NCI-H2029 treated with DMSO at 0.1 percent for 48 hours (cell line): ENCODE measurements at places on chromosomes 11 and 22.

GRCh38 chr11:109193880-109194279 is 228.1 kb upstream of the C11orf87 start:
- DNase-seq, result no peak

GRCh38 chr22:38925571-38926041 is 31.8 kb upstream of the APOBEC3A start:
- DNase-seq, result no peak

DNA sequence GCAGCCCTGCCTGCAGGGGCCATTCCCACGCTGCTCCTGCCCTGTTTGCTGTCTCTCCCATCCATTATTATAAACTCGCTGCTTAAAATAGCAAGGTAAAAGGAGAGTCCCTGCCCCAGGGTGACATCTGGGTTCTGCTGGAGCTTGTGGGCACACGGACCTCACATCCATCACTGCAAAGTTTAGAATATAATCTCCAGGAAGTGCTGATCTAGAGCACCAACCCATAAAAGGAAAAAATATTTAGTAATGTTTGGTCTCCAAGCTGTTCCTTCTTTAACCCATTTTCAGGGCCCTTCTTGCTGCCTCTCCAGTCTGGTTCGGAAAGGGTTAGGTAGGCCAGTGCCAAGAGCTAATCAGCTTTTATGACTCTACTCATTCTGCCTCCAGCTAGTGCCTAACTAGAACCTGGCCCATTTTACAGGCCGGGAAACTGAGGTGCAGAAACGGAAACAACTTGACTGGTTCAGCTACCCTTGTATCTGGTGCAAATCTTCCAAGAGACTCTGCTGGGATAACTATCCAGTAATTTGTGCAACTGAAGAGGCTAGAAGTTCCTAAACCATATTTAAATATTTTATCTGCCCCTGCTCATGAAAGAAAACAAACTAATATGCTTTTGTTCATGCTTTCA is 37.5 kb downstream of the IRAG1 start:
- no peak for DNase-seq

DNA sequence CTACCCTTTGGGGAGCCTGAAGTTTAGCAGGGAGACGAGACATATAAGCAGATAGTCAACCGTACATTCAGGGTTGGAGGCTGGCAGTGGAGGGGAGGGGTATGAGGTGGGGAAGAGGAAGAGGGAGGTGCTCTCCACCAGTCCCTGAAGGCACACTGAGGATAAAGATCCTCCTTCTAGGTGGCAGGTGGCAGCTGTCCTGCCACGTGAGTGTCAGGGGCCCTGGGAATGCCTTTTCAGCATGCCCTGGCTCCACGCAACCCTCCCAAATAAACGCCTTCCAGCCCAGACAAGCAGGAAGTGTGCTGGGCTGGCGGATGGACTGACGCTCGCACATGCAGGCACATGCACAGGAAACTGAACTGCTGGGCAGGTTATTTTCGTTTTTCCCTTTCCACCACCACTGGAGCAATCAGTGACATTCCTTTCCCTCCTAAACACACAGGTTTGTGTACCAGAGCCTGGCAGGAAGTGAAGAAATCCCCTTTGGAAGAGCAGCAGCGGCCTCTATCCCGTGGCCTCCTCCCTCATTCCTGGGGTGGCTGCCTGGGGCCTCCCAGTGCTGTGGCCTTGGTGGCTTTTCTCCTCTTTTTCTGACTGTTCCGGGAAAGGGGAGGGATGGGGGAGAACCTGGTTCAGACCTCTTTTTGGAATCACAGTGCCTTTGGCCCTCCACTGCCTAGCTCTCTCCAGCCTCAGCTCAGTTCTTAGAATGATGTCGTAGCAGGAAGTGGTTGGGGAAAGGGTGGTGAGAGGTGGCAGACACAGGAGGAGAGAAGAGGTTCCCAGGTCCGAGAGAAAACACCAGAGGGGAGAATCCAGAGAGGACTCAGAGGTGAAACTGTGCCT is 157.0 kb upstream of the TIMP3 start:
- peak; percentile 49 for DNase-seq

DNA sequence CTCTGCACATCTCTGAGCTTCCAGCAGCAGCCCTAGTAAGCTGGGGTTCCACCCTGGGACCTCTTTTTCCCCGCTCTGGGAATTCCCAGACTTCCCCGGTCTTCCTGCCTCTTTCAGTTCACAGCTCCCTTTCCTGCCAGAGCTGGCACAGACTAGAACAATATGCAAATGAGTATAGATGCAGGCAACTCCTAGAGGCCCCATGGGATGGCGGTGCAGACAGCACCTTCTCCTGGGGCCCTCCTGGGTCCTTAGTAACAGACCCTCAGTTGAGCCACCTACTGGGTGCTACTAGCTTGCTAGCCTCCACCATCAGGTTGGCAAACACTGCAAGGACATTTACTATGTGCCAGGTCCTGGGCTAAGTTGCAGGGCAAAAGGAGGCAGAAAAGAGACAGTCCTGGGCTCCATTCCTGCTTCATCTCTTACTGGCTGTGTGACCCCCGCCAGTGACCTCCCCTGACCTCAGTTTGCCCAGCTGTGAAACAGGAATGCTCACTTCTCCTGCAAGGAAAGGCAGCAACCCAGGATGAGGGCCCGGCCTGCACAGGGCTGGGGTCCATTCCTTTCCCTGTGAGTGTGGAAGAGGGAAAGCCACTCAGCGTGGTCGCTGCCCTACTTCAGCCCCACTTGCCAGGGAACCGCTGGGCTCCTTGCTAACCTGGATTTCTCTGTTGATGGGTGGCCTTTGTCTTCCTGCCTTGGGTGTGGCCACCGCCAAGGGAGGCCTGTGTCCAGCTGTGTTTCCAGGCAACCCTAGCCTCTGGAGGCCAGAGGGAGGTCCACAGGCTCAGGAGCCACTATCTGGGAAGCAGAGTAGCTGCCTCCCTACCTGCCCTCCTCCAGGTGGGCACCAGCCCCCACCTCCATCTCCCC is 7.3 kb downstream of the RELT start:
- no peak for DNase-seq

GRCh38 chr22:46830841-46831240 is 68.4 kb downstream of the TBC1D22A start:
- no peak for DNase-seq

- no peak for DNase-seq
These were observed 48.5 kb downstream of the CSNK2A3 start for GRCh38 chr11:11304550-11304949.

DNA sequence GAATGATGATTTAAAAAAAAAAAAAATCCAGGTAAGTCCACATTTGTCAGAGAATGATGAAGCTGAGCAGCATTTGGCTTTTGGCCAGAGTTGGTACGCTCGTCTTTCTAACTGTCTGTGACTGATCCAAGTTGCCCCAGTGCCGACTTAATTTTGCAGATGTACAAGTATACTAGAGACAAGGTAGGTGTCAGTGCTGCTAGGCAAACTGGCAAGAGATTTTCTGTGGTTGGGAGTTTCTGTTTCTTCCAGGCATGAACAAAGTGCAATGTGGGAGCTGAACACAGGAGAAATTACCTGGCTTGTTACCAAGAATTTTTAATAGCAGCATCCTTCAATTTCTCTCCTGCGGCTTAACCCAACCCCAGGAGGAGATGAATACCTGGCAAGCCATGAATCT is 307.7 kb downstream of the BUD13 start:
- no peak for DNase-seq

DNA sequence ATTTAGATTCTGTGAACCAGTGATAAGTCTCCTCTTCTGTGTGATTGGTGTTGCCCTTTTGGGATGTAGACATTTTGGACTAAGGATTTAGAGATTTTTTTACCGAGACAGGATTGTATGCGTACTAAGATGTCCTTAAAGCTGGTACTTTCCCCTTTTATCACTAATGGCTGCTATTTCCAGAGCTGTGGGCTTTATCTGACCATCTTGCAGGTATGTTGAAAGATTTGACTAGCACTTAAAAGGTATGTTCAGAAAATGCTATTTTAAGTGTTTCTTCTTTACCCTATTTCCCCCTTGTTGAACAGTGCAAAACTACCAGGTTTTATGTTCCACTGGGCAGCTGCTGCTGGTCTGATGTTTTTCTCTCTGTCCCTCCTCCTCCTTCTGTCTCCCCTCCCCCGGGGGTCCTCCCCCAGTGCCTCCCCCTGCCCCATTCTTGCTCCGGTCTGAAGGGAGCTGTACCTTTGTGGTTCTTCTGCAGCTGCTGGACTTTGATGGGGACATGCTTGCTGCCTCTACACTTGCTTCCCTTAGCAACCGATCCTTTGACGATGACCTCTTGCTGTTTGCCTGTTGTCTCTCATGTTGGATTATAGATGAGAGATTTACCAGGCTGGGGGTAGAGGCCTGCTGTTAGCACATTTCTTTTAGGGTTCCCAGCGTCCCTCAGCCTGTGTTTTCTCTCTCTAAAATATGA is 59.6 kb downstream of the ZNRF3 start:
- DNase-seq, result no peak

- DNase-seq, result no peak
These were observed 4.9 kb downstream of the AMBRA1 start for GRCh38 chr11:46588915-46589314.

GRCh38 chr22:50739894-50740293 is 1.9 kb downstream of the ACR start:
- no peak for DNase-seq

- no peak for DNase-seq
These were observed 404.5 kb downstream of the ETS1 start for GRCh38 chr11:128182844-128183243.

- peak; percentile 22 for DNase-seq
These were observed 1.3 kb downstream of the LRP5 start for GRCh38 chr11:68313574-68314202.

- DNase-seq, result peak; percentile 60
These were observed 7.5 kb downstream of the GP1BB start for GRCh38 chr22:19730655-19731360.

GRCh38 chr22:20459152-20459542 is 21.5 kb upstream of the SCARF2 start:
- DNase-seq, result no peak

DNA sequence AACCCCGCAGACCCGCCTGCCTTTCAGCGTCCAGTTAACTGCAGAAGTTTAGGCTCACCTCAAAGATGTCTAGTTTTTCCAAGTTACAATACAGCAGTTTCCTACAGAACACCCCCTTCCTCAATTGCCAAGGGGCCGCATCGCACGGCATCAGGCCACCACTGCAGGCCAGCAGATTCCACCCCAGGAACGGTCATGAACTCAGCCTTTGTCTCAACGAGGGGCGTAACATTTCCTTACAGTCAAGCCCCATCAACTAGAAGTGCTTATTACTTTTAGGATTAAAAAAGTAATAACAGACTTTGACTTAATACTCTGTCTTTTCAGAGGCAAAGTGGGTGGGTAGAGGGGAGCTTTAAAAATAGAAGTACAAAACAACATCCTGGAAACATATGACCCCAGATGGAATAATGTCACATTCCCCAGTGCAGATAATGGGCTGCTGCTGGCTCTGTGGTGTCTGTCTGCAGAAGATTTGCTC is 36.3 kb downstream of the PPP2R1B start:
- no peak for DNase-seq

DNA sequence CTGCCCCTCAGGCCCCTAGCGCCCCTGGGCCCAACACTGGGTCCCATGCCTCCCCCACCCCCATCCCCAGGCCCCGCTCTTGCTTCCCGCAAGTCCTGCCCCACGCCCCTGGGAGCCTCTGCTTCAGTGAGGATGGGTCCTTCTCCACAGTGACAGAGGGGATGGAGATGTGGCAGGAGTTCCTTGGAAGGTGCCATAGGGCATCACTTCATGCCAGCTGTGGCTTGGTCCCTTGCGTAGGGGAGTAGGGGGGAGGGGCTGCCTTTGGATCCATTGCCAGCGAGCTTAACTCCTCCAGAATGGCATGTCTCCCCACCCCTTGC is 9.5 kb upstream of the TBC1D22A start:
- DNase-seq, result no peak

DNA sequence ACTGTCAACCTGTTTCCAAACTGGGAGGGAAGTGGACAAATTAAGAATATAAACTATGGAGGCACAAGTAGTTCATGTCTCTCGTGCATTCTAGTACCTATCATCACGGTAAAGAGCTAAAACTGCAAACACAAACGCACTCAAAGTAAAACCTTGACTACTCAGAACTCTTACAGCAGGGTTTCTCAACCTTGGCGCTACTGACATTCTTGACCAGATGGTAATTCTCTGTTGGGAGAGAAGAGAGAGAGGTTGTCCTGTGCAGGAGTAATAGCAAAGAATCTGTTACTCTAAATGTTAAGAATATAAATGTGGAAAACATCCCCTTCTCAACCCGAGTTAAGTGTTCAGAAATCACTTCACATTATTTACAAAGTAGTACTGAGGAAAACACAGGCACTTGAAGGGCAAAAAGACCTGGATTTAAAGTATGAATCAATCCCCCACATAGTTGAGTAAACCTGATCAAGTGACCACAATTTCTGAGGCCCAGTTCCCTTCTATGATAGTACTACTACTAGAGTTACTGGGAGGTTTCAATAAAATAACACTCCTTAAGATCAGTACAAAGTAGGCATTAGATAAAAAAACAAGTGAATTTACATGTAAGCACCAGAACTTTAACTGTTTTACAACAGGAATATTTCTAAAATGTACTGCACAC is 73.1 kb upstream of the ARHGAP32 start:
- DNase-seq, result no peak

- no peak for DNase-seq
These were observed 10.5 kb upstream of the EHD1 start for GRCh38 chr11:64888729-64889511.

DNA sequence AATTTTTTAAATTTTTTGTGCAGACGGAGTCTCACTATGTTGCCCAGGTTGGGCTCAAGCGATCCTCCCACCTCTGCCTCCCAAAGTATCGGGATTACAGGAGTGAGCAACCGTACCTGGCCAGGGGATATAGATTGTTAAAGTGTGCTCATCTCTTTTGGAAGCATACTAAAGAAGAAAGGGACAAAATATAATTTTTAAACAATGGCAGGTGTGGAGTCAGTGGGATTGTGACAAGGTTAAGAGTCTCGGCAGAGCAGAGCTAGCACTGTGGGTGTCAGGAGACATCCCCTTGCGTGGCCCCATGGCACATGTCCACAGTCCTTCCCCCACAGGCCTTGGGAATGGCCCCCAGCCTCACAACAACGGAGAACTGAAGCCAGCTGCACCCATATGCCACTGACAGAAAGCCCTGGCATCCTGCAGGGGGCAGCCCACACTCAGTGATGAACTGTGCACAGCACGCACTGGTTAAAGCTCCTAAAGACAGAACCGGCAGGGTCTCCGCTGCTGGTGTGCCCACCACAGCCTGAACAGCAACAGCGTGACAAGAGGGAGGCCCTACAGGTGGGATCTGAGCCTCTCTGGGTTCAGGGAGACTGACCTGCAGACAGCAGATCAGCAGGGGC is 29.9 kb downstream of the SERPIND1 start:
- no peak for DNase-seq

GRCh38 chr22:17047656-17048055 is 37.1 kb upstream of the IL17RA start:
- DNase-seq, result no peak

DNA sequence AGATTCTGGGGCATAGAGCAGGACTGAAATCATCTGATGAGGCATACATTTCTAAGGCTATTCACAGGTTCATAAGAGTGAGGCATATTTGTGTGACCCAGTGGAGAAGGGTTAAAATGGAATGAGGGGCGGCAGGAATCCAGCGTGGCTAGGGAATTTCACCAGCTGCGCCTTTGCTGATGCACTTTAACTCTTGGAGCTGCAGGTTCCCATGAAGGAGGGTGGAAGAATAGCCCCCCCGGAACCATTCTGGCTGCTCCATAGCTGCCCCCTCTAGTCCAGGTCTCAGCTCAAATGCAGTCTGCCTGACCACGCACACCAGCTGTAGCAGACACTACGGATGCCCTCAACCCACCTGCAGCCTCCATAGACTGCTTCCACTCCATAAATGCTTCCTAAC is 31.5 kb downstream of the TENM4 start:
- DNase-seq, result no peak

GRCh38 chr11:11993839-11994238 is 14.6 kb downstream of the DKK3 start:
- DNase-seq, result no peak

GRCh38 chr22:23403720-23404688 is 176.1 kb downstream of the IGLL1 start:
- DNase-seq, result no peak
